ENCODE measurements at places on chromosomes 7 and 10. TPM values are rescaled to one million over a fixed set of nuclear protein-coding genes. Genes with fewer than 3 reads are reported as not detected.

GRCh38 chr10:130959752-130960195 lies 351.7 kb downstream of the TCERG1L start:
- no peak for DNase-seq

GRCh38 chr7:24707988-24708615 lies 49.2 kb downstream of the GSDME start:
- DNase-seq = no peak

DNA sequence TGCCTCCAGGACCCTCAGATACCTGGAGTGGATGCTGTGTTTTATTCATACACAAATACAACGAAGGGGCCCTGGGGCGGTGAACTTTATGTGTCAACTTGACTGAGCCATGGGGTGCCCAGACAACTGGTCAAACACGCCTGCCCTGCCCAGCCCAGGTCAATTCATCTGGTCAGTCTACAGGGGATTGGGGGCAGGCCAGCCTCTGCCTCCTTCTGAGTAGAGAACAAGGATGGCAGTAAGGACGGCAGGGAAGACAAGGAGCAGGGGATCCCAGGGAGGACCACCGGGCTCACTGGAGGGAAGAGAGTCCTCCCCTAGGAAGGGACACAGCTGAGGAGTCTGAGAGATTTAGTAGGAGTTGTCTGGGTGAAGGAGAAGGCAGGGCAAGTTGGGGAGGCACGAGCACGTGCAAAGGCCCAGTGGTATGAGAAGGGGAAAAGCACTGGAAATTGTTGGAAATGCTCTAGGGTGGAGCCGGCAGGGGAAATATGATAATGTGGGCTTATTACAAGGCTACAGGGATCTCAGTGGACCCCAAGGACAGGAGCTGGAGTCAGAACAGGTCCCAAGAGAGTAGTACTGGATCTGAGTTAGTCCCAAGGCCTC lies 63.4 kb downstream of the MYL10 start:
- no peak for DNase-seq

GRCh38 chr10:110865186-110865808 lies 6.4 kb upstream of the PDCD4 start:
- no peak for DNase-seq

GRCh38 chr7:86645676-86646276 lies 2.1 kb downstream of the GRM3 start:
- DNase-seq = no peak

DNA sequence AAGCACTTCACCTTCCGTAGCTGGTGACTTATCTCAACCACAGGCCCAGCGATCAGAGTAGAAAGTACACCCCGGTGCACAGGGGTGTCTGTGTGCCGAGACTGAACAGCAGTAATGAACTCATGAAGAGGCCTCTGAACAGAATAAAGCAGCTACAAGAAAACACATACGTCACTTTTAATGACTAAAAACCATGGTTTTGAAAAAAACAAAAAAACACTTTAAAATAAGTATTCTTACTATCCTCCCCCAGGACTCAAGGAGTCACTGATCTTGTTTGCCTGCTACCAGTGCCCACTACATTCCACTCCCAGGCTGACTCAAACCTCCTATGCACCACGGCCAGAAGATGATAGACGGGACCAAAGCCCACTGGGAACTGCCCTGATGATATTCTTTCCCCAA lies 53.8 kb downstream of the NCAPG2 start:
- DNase-seq = no peak

GRCh38 chr7:101628522-101628921 lies 574 bp downstream of the MYL10 start:
- DNase-seq = no peak

DNA sequence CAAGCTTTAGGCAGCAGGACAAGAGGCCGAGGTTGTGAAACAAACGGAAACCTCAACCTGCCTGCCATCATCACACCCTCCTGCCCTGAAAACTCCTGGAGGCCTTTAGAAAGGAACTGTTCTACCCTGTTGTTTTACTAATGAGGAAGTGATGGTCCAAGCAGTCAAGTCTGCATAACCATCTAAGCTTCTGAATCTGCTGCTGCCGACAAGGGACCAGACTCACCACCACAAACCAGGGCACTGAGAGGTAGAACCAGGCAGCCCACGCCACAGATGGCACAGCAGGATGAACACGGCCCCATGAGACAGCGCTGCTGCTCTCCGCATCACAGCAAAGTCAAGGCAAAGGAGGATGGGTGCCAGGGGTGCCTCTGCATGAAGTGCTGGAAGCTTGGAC lies 209.4 kb downstream of the CELF2 start:
- no peak for DNase-seq

GRCh38 chr7:16411391-16411790 lies 9.9 kb downstream of the CRPPA start:
- no peak for DNase-seq

IGFBP1 gene
- 885 TPM for polyA plus RNA-seq

DNA sequence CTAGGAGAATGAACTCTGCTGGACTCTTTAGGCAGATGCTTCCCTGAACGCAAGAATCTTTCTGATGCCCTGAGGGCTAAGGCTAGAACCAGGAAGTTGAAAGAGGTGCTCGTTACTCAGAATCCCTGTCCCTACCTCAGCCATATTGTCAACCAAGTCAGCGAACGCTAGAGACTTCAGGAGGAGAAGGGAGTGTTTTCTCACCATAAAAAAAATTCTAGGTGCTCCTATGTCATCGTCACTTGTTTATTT lies 359.4 kb downstream of the PRPF18 start:
- no peak for DNase-seq

TRAPPC14 gene
- polyA plus RNA-seq = 7.0 TPM

DNA sequence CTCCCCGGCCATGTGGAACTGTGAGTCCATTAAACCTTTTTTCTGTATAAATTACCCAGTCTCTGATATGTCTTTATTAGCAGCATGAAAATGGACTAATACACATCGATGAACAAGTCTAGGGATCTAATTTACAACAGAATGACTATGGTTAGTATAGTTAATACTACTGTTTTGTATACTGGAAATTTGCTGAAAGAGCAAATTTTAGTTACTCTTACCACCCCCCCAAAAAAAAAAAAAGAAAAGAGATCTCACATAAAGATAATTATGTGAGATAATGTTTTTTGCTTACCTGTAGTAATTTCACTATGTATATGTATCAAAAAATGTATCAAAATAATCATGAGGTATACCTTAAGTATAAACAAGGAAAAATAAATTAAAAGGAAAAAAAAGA lies 199.5 kb upstream of the GRM3 start:
- no peak for DNase-seq

GRCh38 chr10:117320050-117320665 lies 55.1 kb downstream of the PDZD8 start:
- DNase-seq = peak; percentile 23

CRYGN gene
- polyA plus RNA-seq = not detected

TEX36 gene
- not detected for polyA plus RNA-seq

LEP gene
- 0.04 TPM for polyA plus RNA-seq

DNA sequence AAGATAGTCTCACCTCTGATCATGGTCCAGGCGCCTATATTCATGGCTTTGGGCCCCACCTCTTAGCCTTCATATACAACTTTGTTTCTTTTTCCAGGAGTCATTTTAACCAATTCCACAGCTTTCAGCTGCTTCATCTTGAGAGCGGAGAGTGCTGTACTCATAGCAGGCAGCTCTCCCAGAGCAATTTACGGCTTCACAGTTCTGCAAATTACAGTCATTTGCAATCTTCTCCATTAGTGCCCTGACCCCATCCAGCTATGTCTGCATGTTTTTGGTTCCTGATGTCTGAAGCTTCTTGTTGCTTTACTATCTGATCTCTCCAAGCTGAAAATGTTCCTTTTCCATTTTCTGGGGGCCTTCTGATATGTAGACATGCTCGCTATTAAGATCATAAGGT lies 18.0 kb upstream of the MEST start:
- no peak for DNase-seq

GRCh38 chr7:473211-473734 lies 46.4 kb downstream of the PDGFA start:
- DNase-seq = no peak

All from HepG2 (cell line).